Left renal pelvis (tissue), 4 donors: ENCODE measurements at places on chromosomes 5 and 9. TPM values are rescaled to one million over a fixed set of nuclear protein-coding genes. Genes with fewer than 3 reads are reported as not detected.

- DNase-seq, result no peak
These were observed 41.2 kb downstream of the ARHGEF37 start for GRCh38 chr5:149622466-149622865.

GRCh38 chr9:92897323-92897722, 19.5 kb upstream of the ZNF484 start:
- no peak for DNase-seq

DNA sequence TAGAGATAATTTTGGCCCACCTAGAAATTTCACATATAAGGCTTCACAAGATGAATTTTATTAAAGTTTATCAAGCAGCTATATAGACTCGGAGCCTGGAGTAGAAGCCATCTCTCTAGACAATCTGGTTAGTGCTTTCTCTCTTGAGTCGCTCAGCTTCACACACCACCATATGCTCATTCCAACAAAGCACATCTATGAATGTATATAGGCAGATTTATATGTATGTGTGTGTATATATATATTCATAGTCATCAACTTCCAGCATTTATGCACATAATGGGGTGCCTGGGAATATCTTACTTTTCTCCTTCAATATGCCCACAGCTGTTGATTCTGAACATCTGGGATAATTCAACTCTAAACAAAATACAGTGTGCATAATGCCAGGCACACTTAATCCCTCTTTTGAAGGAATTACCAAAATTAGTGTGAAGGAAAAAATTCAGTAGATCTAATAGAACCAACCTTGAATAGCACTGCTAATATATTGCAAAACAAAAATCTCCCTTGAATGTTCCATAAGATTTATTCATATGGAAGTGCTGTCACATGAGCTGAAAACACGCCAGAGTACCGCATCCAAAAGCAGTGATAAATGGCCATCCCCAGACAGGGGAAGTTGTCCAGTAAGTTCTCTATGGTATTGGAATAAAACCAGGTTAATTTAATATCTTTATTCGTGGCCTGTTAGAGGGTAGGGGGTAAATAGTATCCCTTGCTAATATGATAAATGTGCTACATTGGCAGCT, 56.0 kb upstream of the MOCS2 start:
- no peak for DNase-seq

GRCh38 chr5:107505763-107506534, 164.8 kb downstream of the EFNA5 start:
- no peak for DNase-seq

GRCh38 chr5:173736374-173736773, 119.9 kb upstream of the BOD1 start:
- no peak for DNase-seq

DNA sequence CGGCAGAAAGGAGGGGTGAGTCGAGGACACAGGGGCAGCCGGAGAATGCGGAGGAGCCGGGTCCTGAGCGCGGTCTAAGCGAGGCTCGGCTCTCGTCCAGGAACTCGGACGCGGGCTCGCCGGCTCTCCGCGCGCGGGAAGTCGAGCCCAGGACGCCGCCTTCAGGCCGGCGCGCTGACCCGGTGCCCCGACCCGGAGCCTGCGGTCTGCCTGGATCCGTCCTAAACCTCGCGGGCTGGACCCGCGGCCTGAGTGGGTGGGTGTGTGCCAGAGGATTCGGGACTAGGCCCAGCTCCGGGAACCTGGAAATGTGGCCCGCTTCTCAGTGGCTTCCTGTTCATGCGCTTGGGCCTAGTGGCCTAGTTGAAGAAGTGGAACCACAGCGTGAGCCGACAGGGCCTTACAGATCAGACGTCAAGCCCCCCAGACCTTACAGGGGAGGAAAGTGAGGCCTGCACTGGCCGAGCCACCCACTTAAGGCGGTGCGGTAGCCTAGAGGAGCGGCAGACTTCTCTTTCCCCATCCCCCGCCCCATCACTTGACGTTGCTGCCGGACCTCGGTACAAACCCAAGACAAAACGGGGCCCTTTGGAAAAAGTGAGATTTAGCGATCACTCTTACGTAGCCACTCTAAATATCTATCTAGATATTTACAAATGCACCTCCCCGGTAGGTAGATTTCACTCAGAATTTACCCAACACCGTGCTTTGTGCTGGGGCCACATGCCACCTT, 1.2 kb downstream of the CDKN2B-AS1 start:
- DNase-seq, result no peak

GRCh38 chr5:148465381-148466235, 81.8 kb downstream of the FBXO38 start:
- no peak for DNase-seq

DNA sequence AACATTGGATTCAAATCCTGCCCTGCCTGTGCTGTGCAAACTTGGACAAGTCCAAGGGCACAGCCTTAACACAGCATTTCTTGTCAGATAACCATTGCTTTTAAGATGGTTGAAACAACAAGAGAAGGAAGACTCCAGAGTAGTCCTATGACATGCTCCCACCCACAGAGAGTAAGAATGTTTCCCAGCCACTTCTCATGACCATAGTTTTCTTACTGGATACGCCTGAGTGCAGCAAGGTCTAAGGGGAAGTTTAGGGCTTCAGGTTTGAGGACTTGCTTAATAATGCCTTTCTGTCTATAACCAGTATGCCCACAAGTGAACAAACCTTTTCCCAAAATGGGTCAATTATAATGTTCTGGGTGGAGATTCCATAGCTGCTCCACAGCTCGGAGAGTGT, 126.4 kb downstream of the SLF1 start:
- DNase-seq, result no peak

DNA sequence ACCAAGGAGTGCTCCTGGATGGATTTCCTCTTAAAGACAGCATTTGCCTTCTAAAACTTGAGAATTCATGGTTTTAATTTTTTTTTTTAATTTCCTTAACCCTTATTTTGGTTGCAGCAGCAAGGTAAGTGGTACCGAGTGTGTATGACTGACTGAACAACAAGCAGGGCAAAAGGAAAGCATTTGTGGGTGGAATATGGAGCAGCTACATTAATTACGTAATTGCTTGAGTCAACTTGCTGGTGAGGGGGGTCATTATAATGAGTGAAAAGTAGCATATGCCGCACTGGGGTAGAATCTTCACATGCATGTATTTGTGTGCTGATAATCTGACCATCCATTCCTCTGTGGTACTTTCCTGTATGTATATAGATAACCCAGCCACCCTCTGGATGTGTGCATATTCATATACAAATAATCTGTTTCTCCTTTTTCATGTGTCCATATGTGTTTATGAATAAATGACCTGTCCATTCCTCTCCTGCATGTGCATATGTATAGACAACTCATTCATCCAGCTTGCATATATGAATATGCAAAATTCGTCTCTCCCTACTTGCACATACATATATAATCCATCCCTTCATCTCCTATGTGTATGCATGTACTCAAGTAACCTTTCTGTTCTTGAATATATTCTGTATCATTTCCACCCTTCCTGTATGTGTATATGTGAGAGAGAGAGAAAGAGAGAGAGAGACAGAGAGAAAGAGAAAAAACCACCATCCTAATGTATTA, 147.5 kb upstream of the RUSC2 start:
- DNase-seq, result no peak

DNA sequence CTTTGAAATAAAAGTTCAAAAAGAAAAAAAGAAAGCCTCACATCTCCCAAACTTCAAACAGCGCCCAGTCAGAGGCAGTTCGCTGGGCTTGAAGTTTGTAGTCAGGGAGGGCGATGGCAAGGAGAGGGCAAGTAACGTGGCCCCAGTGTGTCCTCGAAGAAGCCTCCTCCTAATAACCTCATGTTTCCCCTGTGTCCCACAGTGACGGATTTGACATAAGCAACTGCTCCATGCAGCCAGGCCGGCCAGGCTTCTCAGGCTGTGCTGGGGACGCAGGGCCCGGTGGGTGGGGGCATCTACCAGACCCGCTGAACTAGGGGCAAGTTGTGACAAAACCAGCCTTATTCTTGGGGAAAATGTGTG, 172.2 kb downstream of the ERCC6L2 start:
- DNase-seq, result no peak

- no peak for DNase-seq
These were observed 41.9 kb upstream of the SLC36A1 start for GRCh38 chr5:151405334-151406160.

DNA sequence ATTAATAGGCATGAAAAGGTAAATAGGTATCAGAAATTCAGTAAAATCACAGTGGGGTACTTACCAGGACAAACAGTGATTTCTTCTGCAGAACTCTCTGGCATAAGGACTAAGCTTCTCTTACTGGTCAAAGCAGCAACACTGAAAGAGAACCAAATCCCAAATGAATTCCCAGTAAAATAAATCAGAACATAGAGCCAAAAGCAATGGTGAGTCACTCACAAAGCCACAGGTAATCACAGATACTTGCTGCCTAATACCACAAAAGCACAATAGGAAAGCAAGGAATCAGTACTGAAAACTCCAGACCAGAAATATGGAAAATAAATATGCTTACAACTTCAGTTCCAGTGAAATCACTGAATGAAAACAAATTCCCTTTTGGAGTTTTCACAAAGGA, 50.7 kb downstream of the UIMC1 start:
- no peak for DNase-seq

DNA sequence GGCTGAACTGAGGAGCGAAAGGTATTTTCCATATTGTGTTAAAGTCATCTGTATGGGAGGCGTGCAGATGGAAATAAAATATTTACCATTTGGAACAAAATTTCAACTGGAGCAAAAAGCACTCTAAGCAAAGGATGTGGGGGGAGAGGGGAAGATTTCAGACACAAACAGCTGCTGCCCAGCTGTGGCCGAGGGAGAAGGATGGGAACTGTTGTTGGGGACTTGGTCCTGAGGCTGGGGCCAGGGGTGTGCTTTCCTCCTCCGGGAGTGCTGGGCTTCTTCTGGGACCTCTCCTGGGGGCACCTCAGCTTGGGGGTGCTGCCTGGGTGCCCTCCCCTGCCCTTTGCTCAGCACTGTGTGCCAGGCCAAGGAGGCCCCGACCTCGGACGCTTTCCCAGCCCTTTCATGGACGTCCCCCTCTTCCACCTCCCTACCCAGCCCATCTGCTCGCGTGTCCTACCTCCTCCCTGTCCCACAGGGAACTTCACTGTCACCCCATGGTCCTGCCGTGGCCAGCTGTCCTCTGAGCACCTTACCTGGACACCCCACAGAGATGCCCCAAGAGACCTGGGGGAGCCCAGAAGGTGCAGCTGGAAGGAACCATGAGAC, 101.9 kb upstream of the COL5A1 start:
- no peak for DNase-seq

DNA sequence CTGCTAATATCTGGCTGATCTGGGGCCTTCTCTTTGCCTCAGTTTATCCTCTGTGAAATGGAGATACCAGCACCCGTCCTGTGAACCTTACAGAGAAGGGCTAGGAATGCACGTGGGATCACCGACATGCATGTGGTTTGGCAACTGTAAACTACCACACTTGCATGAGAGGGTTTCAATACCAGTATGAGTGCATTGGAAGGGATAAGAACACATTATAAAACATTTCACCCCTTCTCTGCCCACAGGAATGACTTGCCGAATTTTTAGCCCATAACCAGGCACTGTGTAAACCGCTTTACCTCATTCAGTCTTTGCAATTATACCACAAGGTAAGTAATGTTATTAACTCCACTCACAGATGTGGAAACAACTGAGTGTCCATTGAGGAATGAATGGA, 8.9 kb upstream of the RAB14 start:
- no peak for DNase-seq

GRCh38 chr5:57718155-57718554, 235.5 kb upstream of the ACTBL2 start:
- no peak for DNase-seq

- DNase-seq, result no peak
These were observed 40.7 kb downstream of the LHFPL2 start for GRCh38 chr5:78607864-78608263.

DNA sequence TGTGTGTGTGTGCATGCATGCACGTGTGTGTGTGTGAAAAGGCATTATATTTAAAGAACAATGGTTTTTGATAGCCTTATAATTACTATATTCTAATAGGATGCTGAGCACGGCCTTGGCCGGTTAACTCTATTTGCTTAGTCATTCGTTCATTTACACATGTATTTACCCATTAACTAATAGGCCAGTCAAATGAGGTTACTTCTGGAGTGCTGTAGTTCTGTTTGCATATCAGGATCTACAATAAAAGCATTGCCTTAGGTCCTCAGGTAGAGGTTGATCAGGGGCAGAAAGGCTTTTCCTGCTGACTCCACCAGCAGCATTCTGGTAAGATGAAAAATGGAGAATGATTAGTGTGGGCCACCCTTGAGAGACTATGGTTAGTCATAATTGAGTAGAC, 219.0 kb downstream of the COMMD10 start:
- no peak for DNase-seq

DNA sequence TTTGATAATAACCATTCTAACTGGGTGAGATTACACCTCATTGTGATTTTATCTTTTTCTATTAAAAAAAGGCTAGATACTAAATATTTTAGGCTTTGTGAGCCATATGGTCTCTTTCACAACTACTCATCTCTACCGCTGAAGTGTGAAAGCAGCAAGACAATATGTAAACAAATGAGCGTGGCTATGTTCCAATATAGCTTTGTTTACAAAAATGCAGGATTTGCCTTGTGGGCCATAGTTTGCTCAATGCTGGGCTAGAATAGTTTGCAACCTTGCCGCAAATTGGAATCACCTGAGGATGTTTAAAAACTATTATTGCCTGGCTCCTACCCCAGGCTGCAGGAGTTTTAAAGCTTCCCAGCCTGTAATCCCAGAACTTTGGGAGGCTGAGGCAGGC, 10.2 kb upstream of the GPR150 start:
- DNase-seq, result no peak

DNA sequence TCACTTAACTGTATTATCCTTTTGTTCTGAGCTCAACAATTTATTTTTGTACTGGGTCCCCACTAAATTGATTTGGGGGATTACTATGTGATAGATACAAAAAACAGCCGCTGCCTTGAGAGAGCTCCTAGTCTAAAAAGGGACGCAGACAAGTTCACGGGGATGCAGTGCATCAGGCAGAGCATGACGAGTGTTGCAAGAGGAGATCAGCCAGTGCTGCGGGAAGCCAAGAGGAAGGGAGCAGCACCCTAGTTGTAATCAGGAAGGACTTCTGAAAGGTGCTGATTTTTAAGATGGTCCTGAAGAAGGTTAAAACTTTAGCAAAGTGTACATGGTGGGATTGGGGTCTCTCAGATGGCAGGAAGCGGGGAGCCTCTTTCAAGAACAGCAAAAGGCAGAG, 15.8 kb downstream of the GALNT10 start:
- no peak for DNase-seq

The IL9 gene
- not detected for polyA plus RNA-seq

The IFNA2 gene
- polyA plus RNA-seq, result not detected

The FKTN gene
- 29.2 TPM for polyA plus RNA-seq

The TLX3 gene
- polyA plus RNA-seq, result not detected

The MAN1B1 gene
- 48.7 TPM for polyA plus RNA-seq

The CCNO gene
- polyA plus RNA-seq, result 4.0 TPM

The PCDHB7 gene
- polyA plus RNA-seq, result 4.0 TPM

The LCP2 gene
- polyA plus RNA-seq, result 7.4 TPM

The LCNL1 gene
- 0.13 TPM for polyA plus RNA-seq

The SLC45A2 gene
- 1.1 TPM for polyA plus RNA-seq

The FOXD4L4 gene
- not detected for polyA plus RNA-seq

The CA9 gene
- 0.79 TPM for polyA plus RNA-seq

The DMRTA1 gene
- polyA plus RNA-seq, result 0.30 TPM
